ENCODE measurements at places on chromosomes 16 and 17.

DNA sequence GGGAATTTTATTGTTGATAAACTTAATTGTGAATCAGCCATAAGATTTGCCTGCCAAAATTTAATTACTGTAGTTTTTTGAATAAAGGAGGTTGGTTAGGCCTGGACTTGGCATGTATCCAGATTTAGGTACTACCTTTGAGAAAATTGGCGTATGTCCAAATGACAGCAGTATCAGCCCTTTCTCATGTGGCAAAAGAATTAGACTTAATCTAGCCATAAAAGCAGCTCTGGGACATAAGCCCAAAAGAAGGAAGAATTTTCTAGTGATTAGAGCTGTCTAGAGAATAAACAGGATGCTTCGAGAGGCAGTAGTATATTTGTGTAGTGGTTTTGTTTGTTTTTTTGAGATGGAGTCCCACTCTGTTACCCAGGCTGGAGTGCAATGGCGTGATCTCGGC is 27.7 kb downstream of the PPM1E start:
- DNase-seq, result no peak

DNA sequence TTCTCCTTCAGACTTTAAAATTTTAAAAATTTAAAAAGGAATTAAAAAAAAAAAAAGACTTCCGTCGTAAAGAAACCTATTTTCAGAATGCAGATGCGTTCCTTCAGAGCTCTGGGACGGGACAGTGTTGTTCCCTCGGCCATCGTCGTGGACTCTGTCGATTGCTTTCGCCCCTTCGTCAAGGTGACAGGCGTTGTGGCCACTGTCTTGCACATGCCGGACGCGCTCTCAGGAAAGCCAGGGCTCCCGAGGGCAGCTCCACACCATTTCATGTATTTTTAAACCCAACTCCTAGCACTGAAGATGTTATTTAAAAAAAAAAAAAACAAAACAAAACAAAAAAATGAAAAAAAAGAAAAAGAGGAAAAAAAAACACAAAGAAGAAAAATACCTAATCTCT is 22.3 kb downstream of the TMC6 start:
- DNase-seq, result no peak

- DNase-seq, result no peak
Measured at GRCh38 chr17:1360975-1361374, 39.0 kb downstream of the YWHAE start.

DNA sequence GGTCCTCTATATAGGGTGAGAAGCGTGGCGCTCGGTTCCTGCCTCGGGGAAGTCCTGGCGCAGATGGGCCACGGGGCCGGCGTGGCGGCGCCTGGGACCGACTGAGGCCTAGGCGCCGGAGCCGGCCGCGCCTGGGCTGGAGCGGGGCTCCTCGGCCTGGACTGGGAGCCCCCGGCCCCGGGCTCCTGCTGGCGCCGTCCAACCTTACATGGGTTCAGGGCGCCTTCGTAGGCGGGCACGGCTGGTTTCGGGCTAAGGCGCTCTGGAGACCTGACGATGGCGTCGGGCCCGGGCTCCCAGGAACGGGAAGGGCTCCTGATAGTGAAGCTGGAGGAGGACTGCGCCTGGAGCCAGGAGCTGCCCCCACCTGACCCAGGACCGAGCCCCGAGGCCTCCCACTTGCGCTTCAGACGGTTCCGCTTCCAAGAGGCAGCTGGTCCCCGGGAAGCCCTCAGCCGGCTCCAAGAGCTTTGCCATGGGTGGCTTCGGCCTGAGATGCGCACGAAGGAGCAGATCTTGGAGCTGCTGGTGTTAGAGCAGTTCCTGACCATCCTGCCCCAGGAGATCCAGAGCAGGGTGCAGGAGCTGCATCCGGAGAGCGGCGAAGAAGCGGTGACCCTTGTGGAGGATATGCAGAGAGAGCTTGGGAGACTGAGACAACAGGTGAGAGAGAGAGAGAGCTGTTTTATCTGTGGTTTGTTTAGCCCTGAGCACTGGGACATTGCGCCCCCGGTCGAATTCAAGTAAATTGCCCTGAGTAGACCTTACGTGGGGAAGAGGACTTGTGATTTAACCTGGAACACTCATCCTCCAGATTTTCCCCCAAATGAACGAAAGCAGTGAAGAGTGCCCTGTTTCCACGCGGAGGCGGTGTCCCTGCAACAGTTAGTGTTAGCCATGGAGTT is 504 bp downstream of the ZNF263 start:
- DNase-seq, result no peak

- peak; percentile 92 for DNase-seq
Measured at GRCh38 chr17:40341808-40342503, 22.6 kb downstream of the GJD3 start.

DNA sequence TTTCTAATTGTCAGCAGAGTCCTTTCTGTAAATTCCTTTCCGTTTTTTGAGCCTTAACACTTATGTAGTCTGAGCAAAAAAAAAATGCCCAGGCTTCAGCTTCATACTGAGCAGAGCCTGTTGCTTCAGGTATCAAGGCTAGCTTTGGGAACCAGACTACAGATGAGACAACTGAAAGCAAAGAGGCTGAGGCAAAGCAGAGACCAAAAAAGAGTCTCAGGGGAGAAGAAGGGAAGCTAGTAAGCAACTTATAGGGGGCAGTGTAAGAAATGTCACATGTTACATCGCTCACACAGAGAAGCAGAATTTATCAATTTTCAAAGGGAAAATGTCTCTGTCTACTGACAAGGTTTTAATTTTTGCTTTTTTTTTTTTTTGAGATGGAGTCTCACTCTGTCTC is 3.3 kb downstream of the HASPIN start:
- DNase-seq, result no peak

Measured in left hindlimb (tissue), 1 donor.